ENCODE measurements at places on chromosomes 13 and 19.
A peak's percentile ranks its signal among the peaks of the same experiment; 100 is the strongest.

DNA sequence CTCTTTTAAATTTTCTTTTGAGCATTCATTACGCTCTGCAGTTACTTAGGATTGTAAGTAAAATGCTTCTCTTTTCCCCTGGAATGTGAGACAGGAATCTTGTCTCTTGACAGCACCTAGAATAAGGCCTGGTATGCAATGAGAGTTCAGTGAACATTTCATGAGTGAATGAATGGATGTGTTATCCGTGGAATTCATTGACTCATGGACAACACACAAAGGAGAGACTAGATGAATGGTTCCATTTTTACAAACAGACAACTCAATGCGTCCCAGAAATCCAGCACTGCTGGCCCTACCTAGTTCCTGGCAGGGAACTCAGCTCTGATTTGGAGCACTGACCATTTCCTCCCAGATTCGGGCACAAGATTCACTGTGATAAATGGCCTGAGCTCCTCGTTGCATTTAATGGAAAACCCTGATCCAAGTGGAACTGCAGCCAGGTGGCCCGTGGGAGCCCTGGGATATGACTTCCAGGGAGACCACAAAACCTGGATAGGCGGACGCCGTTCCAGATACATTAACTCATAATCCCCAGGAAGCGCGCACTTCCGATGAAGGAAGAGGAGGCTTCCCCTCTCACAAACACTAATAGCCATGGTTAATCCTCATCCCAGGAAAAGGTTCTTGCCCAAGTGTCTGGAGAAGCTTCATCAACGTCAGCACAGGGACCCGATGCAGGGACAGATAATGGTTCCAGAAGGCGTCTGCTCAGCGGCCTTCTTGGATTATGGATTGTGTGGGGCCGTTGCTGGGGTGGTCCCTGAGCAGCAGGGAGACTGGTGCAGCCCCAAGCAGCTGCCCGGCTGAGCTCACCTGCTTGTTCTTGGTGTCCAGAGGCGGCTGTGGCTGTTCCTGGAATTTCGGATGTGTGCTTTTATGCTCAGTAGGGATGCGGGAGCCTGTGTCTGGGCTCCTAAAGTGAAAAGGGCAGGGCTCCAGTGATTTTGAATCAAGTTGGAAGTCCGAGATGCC lies 211.1 kb upstream of the TSHZ3 start:
- DNase-seq: no peak

DNA sequence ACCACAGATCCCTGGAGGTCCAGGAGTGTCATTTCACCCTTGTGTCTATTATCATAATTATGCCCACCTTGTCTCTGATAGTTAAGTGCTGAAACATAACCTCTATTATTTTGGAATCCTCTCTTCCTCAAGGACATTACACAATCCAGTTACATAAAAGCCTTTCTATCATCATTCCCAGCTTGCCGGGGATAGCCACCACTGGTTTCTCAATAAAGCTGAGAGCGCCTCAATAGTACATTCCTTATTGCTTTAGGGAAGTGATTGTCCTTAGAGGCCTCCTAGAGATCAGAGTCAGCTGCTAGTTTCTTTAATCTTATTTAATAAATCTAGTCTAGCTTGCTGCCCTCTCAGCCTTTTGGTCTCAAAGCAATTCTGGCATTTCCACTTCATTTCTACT lies 490.0 kb upstream of the ATXN8OS start:
- no peak for DNase-seq

DNA sequence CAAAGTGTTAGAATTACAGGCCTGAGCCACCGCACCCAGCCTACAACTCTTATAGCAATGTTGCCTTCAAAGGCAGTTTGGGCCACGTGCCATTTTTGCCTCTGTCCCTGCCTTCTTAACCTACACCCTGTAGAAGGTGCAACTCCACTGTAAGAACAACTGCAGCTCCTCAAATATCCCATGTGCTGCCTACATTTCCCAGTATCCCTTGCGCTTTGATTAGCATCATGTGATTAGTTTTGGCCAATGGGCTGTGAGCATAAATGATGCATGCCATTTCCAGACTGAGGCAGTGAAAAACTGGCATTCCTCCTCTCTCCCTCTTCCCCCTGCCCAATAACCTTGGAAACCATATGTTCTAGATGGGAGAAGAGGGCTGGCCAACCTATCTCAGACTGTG lies 75.2 kb upstream of the MRI1 start:
- no peak for DNase-seq

GRCh38 chr13:76048675-76049375 lies 412.7 kb downstream of the LMO7 start:
- DNase-seq: no peak

GRCh38 chr19:28351761-28352160 lies 861.2 kb downstream of the UQCRFS1 start:
- no peak for DNase-seq

- no peak for DNase-seq
Measured at GRCh38 chr13:72507416-72508199, 219.8 kb downstream of the MZT1 start.

GRCh38 chr19:48648134-48648533 lies 2.1 kb upstream of the CA11 start:
- DNase-seq: no peak

- DNase-seq: no peak
Measured at GRCh38 chr13:82292334-82292733, 1589.9 kb downstream of the SLITRK1 start.

- no peak for DNase-seq
Measured at GRCh38 chr13:46058268-46058667, 5.7 kb upstream of the ZC3H13 start.

- no peak for DNase-seq
Measured at GRCh38 chr19:54209811-54210494, 9.3 kb downstream of the RPS9 start.

- no peak for DNase-seq
Measured at GRCh38 chr13:85985797-85986196, 186.6 kb upstream of the SLITRK6 start.

GRCh38 chr13:105445796-105446195 lies 1089.7 kb downstream of the EFNB2 start:
- no peak for DNase-seq

DNA sequence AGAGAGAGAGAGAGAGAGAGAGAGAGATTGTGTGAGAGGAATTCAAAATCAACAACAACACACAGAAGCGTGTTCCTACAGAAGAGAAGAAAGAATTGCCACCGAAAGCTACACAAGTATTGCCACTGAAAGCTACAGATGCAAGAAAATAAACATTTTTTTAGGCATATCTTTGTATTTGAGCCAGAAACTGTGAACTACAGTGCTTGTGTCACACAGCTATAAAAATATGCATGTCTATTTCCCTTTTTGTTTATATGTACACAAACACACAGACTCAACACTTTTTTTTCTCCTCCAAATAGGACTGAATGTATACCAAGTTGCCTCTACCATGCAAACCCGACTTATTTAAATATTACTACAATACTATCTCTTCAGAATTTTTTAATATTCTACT lies 290.4 kb downstream of the SLITRK5 start:
- no peak for DNase-seq

DNA sequence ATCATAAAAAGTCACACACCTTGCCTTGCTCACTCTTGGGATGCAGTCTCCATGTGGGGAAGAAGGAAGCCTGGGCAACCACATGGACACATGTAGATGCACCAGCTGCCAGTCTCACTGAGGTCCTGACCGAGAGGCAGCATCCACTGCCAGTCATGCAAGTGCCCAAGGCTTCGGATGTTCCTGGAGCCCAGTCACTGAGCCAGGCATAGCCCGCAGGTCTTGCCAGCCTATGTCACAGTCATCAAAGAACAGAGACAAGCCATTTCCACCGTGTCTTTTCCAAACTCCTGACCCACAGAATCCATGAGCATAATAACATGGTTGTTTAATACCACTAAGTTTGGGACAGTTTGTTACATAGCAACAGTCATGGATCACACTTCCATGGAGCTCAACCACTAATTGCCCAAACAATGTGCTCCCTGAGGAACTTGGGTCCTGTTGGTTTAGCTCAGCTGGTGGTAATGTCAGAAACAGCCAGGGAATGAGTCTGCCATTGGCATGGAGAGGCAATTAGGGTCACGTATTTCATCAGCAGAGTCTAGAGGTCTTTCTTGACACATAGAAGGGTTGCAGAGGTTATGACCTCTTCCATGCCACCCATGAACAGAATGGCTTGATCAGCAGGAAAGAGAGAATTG lies 21.5 kb downstream of the STARD13 start:
- DNase-seq: no peak

DNA sequence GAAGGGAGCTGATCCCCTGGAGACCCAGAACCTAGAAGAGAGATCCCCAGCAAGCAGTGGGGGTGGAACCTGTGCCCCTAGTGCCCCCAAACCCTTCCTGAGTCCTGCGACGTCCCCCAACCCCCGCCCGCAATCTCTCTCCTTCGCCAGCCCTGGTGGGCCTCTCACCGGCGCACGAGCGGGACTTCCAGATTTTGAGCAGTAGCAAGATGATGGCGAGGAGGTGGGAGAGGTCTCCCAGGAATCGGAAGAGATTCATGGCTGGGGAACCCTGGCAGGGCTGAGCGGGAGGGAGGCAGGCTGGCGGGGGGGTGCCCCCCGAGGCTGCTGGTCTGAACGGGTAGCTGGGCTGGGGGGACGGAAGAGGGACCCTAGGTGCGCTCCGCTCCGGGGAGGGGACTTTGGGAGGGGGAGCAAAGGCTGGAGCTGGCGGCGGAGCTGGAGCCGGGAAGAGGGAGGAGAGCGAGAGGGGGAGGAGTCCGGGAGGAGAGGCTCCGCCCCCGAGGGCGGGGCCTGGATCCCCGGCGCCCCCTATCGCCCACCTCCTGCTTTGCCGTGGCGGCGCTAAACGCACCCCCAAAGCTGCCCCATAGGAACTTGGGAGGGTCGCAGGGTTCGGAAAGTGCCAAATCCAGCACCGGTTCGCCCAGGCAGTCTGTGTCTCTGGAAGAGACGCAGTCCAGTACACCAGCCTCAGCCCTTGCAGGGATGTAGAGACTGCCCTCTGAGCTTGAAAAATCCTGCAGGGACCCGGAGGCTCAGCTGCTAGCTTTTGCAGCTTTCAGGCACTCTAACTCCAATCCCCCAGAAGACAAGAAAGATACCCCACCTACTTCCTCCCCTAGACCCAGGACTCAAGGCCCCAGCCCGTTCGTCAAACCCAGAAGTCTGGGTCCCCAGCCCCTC lies at the start of gene KDELR1:
Gene KDELR1, minus strand, starts transcription at position 452 of the 906 bp plus-strand sequence. Its CDS starts 193 bp downstream, at position 259.
- peak; percentile 81 for DNase-seq

DNA sequence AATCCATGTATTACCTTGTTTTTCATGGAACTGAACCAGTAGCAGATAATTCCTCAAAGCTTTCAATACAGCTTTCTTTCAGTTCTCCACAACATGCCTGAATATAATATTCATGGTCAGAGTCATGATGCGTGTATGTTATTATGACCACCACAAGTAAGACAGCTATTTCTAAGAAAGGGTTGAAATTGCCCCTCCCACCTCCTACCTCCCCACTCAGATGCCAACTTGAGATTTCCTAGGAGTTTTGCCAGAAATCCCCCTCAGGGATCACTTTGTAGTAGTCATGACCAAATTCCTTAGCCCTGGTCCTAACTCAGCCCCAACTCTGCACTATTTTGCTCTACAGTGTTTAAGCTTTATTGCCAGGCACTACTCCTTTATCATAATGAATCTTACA lies 69.9 kb upstream of the RAP2A start:
- DNase-seq: no peak

GRCh38 chr13:100962585-100962984 lies 288.0 kb upstream of the TMTC4 start:
- DNase-seq: no peak

DNA sequence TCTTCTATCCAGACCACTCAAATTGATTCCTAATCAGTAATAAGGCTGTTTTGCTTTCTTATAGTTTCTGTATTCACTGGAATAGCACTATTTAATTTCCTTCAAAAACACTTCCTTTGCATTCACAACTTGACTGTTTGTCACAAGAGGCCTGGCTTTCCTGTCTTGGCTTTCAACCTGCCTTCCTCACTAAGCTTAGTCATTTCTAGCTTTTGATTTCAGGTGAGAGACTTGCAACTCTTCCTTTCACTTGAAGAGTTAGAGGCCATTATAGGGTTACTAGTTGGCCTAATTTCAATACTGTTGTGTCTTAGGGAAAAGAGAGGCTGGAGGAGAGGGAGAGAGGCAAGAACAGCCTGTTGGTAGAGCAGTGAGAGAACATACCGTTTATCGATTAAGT lies 47.0 kb downstream of the SACS start:
- DNase-seq: no peak

DNA sequence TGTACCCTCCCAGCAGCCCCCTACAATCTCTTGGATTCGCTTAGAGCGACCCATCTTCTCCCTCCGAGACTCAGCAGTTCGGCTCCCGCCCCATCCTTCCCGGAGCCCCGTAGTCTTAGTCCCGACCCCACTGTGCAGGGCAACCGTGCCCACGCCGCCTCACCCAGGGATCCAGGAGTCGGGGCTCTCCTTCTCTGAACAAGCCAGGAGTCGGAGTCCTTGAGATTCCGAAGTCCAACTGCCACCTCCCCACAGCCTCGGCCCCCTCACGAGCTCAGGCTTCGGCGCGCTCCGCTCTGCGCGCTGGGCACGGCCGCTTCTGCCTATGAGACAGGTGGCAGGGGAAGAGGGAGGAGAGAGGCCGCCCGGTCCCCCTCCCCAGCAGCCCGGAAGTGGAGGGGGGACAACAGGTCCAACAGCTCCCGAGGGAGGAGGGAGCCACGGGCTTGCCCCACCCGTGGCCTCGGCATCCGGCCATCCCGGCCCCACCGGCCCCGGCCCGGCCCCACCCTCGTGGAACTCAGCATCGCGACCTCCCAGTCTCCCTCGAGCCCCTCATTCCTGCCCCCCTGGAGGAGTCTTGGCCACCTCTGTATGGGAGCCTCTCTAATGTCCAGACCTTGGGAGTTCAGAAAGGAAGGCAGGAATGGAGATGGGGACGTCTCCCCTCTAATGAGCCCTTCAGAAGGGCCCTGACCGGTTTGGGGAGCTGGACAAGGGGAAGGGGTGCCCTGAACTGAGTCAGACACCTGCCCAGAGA lies at the start of gene PHLDB3:
Gene PHLDB3, minus strand, starts transcription at position 321 of the 760 bp plus-strand sequence. CDS start 628 bp downstream, outside the sequence.
- DNase-seq: no peak

GRCh38 chr19:29293292-29293691 lies 80.3 kb upstream of the UQCRFS1 start:
- no peak for DNase-seq

GRCh38 chr13:64256751-64257150 lies 2841.1 kb upstream of the PCDH20 start:
- no peak for DNase-seq

GRCh38 chr13:111505175-111505777 lies 184.8 kb downstream of the TEX29 start:
- no peak for DNase-seq

DNA sequence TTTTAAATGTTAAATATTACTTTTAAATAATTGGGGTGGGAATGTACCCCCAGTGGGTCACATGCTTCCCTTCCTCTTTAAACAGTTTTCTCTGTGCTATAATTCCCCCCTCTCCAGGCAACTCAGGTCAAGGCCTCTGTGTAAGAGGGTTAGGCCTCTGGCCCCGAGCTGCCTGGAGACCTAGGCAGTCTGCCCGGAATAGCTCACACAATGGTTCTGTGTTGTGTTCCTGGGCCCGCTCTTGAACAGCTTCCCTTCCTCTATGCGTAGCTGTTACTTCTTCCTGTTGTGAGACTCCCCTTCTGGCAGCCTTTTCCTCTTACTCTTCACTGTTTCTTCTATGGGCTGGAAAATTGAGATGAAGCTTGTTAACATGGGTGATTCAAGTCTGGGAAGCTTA lies 14.8 kb upstream of the ZNF492 start:
- DNase-seq: no peak
